Effector memory CD4-positive, alpha-beta T cell (primary cell): ENCODE measurements at places on chromosomes 7 and 10.

DNA sequence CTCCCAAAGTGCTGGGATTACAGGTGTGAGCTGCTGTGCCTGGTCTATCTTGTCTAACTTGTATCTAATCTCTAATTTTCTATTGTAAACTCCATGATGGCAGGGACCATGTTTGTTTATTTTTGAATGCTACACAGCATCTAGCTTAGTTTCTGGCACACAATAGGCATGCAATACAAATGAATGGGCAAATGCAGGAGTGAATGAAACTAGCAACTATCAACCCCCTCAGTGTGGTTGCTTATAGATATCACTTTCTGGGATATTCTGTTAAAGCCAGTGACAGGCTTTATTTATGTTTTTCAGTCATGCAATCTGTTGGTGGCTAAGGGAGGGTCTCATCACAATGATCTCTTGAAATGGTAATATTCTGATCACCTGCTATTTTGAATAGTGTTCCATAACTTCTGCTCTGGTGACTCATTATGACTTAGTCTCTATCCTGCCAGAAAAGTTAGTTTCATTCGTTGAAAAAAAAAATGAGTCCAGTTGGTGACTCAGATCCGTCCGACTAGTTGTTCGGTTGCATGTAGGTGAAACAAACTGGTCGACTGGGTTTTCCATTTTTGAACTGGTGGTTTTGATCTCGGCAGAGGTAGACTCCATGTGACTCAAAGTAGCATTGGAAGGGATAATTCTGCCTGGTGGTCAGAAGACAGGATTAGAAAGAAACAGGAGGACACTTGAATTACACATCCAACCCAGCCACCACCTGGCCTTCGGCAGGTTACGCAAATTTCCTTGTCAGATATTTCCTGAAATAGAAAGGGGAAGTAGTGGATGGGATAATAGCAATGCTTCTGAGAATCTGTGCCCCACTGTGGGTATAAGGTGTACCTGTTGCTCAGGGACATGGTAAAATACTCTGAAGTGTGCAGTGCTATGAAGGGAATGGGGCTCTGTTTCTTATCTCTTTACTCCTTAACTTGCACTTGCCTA lies 76.8 kb downstream of the GATA3 start:
- no peak for DNase-seq

- no peak for DNase-seq
These were observed 23.5 kb downstream of the HTR5A start for GRCh38 chr7:155093596-155093995.

GRCh38 chr7:2605608-2606538 lies 25.9 kb upstream of the TTYH3 start:
- DNase-seq: no peak

GRCh38 chr10:133403359-133403758 lies 9.4 kb downstream of the MTG1 start:
- DNase-seq: no peak

DNA sequence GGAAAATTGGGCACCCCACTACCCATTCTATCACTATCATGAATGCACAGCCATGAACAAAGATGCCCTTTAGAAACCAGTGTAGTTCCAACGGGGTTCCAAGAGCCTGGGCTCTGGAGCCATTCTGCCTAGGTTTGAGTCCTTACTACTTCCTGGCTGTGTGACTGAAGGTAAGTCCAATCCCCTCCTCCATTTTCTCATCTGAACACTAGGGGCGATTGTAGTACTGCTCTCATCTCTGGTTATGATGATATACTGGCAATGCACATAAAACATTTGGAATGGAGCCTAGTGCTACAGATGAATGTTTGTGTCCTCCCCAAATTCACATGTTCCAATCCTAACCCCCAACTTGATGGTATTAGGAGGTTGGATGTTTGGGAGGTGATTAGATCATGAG lies 28.1 kb upstream of the CDH23 start:
- no peak for DNase-seq

GRCh38 chr10:5663692-5664427 lies 2.5 kb downstream of the ASB13 start:
- DNase-seq: no peak

GRCh38 chr7:35652124-35652523 lies 42.8 kb downstream of the HERPUD2 start:
- DNase-seq: no peak

GRCh38 chr7:79050603-79051002 lies 402.9 kb downstream of the MAGI2 start:
- no peak for DNase-seq

DNA sequence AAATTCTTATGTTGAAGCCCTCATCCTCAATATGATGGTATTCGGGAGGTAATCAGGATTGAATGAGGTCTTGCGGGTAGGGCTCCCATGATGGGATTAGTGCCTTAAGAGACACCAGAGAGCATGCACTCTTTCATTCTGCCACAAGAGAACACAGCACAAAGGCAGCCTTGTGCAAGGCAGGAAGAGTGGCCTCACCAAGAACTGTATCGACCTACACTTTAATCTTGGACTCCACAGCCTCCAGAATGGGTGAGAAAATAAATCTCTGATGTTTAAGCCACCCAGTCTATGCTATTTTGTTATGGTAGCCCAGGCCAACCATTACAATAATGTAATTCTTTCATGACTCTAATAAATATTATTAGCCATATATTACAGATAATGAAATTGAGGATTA lies 8.4 kb downstream of the SEM1 start:
- no peak for DNase-seq

DNA sequence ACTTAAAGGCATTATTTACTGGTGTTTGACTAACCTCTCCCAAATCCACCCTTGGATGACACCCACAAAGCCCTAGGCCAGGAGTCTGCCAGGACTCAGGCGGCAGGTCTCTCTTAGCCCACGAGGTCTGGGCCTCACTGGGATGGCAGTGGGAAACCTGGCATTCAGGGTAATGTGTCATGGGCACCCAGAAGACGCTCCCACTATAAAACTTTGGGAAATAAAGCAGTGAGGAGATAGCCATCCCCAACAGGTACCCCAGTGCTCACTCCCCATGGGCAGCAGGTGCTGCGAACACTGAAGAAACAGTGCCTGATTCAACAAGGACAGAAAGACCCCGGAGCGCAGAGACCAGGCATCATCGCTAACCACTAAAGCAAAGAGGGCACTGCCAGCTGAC lies 14.4 kb upstream of the PTPRN2 start:
- DNase-seq: no peak

- no peak for DNase-seq
These were observed 3.7 kb upstream of the DNAJC12 start for GRCh38 chr10:67841737-67842136.

- no peak for DNase-seq
These were observed 16.8 kb downstream of the NUDT1 start for GRCh38 chr7:2258661-2259365.

DNA sequence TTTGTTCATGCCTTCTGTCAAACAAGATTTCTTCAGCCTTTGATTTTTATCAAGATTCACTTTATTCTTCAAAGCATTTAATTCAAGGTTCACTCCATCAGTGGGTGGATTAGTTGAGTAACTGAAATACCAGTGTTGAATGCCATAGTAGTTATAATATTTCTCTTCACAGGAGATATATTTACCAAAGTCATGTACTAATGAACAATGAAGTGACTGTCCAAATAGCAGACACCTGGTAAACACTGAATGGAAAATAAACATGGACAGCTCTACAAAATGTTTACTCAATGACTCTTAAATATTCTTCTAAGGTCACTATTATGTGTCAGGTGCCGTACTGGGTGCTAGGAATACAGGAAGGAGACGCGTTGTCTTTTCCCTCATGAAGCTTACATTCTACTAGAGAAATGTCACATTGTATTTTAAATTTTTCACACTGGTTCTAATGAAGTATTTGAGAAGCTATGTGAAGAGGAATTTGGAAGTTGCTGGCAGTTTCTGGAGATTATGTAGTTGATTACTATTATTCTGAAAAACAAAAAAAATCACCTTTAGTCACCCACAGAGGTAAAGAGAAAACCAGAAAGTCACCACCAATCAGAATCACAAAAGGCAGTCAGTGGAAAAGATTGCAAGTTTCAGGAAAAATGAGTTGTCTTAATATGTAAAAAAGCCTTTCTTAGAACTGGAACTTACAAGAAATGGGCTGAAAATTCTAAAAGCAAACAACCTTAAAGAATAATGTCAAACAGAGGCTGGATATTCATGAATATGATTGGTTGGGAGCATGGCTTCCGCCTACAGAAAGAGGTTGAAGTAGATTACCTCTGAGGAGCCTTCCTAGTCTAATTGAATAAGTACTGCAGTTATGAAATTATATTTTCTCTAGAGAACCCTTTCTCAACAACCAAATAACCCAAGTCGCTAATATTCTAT lies 84.5 kb downstream of the RTKN2 start:
- DNase-seq: no peak

GRCh38 chr7:131633342-131633843 lies 77.0 kb upstream of the PODXL start:
- DNase-seq: no peak

DNA sequence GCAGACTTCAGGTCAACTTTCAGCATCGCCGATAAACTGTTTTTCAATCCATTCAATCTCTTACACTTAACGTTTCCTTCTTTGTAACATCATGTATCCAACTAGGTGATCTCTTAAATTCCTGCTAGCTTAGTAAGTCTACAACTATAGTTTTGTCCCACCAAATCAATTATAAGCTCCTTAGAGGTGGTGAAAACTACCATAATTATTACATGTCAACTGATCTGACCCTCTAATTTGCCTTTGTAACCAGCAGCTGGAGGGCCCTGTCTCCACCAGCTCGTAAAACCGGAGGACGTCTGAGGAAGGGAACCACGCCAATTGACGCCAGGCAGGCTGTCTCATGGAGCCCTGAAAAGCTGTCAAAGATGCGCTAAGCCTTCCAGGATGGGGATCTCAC lies 113.4 kb downstream of the ABCC2 start:
- DNase-seq: no peak

DNA sequence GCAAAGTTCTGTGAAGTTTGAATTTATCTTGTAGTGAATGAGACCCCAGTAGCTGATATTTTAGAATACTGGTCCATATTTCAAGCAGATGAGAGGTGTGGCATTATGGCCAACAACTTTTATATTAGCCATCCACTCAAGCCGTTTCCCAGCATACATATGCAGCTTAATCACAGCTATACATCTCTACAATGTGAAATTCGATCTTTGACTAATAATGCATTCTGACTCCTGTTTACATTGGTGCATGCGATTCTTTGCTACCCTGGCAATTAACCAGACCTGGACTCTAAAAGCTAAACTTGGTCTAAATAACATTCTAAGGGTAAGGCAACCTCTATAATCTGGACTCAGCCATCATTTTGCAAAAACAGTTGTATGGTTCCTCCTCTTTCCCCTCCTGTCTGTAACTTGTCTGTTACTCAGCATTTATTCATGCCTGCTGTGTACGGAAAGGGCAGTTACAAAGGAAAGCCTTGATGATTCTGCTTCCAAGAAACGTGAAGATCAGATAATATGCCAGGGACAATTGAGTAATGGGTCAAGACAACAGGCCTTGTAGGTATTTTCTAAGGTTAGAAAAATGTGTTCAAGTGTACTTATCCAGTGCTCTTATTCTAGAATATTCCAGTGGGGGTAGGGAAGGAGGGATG lies 50.6 kb downstream of the PNLIPRP2 start:
- no peak for DNase-seq
